ENCODE measurements at places on chromosomes 11 and 22.

- DNase-seq: no peak
Observed at GRCh38 chr11:69836401-69836800, 17.2 kb upstream of the FGF3 start.

GRCh38 chr11:35549787-35550186 is 24.4 kb upstream of the PAMR1 start:
- no peak for DNase-seq

DNA sequence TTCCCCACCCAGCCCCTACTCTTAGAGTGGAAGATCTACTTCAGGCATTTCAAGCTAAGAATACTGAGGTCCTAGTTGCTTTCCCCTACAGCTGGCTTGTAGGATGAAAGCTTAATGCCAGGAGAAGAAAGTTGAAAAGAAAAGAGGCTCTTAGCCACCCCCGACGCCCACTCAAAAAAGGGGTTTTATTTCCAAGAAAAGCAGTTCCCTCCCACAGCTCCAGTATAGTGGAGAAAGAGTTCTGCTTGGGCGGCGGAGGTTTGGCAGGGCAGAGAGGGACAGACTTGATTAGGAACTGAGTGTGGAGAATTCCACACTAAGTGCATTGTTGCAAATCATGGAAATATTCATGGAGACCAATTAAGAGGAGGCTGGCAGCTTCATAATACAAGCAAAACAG is 470.9 kb downstream of the ETS1 start:
- DNase-seq: peak; percentile 11

GRCh38 chr11:114799476-114799875 is 121.1 kb downstream of the NXPE2 start:
- no peak for DNase-seq
